Liver (tissue), 10 donors: ENCODE measurements at places on chromosomes 16 and 17. TPM values are rescaled to one million over a fixed set of nuclear protein-coding genes. Genes with fewer than 3 reads are reported as not detected.

Gene MYCBPAP
- 0.25 TPM for total RNA-seq

Gene RPA1
- 11.9 TPM for total RNA-seq

Gene DNAAF8
- total RNA-seq = 0.42 TPM

Gene SLC9A5
- 0.25 TPM for total RNA-seq

DNA sequence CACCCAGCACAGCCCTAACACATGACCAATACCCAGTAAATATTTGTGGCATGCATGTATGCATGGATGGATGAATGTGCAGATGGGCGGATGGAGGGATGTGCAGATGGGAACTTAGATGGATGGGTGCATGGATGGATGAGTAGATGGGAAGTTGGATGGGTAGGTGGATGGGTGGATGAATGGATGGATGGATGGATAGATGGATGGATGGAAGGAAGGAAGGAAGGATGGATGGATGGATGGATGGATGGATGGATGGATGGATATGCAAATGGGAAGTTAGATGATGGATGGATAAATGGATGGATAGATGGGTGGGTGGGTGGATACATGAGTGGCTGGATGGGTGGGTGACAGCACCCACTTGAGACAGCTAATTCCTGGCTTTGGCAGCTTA, 193.2 kb upstream of the TNRC6C start:
- no peaks in the 10 kb centered on the region for H3K36me3 ChIP-seq
- H3K27me3 ChIP-seq = no peaks in the 10 kb centered on the region
- H3K4me3 ChIP-seq = no peak overlapping the region
- no peaks in the 10 kb centered on the region for H3K4me1 ChIP-seq

DNA sequence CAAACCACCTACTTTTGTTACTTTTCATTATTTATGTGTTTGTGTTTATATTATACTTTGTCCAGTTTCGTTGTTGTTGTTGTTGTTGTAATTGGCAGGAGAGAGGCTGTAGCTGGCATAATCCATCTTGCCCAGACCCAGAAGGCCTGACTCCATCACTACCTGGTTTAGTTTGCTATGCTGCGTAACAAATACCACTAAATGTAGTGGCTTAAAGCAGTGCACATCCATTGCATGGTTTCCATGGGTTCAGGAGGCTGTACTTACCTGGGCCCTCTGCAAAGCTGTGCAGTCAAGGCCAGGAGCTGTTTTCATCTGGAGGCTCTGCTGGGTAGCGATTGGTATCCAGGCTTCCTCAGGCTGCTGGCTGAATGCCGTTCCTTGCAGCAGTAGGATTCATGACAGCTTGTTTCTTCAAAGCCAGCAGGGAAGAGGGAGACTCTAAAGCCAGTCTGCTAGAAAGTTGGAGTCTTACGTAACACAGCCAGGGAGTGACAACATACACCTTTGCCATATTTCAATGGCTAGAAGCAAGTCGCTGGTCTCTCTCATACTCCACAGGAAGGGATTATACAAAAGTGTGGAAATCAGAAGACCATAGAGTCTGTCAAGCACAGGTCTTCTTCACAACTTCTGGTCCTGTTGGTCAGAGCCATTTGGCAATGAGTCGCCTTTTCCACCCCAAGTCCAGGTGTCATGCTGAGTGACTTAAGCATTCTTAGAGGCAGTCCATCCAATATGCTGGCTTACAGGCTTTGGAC, 41.1 kb downstream of the TNRC6C start:
- H3K4me3 ChIP-seq = no peak overlapping the region
- no peaks in the 10 kb centered on the region for H3K36me3 ChIP-seq
- H3K27ac ChIP-seq = no peak overlapping the region
- peaks cover 5% of the 10 kb centered on the region for H3K4me1 ChIP-seq
- no peaks in the 10 kb centered on the region for H3K27me3 ChIP-seq
- no peak for DNase-seq

DNA sequence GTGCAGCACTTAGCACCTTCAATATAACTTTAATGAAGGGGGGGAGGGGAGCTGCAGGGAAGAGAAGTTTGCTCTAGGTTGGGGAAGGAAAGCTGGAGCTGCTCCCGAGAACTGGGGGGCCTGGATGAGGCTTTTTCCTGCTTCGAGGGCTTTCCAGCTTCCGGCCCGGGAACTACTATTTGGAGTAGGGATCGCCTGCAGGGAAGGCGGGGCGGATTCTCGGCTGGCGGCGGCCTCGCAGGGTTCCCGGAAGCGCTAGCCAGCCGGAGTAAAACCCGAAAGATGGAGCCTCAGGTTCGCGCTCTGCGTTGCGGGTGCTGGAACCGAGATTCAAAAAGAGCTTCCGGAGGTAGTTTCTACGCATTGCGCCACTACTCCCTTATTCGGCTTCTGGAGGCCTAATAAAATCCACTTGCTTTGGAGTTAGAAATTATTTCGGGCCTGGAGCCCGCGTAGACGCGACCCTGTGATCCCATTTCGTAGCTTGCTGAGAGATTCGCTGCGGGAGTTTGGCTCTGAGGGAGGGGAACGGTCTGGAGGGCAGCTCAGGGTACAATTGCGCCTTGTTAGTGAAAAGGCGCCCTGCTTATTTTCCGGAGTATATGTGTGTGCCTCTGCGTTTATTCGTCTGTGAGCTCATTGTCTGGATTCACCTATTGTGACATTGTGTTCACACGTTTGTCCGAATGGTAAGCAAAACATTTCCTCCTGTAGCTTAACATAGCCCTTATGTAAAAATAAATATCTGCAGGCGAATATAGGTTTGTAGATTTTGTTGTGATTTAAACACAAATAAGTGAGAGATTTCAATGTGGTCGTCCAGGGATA, 652 bp downstream of the PRAC2 start:
- peaks cover 8% of the 10 kb centered on the region for H3K4me1 ChIP-seq
- peaks cover 11% of the 10 kb centered on the region for H3K27me3 ChIP-seq
- H3K4me3 ChIP-seq = no peak overlapping the region
- no peaks in the 10 kb centered on the region for H3K36me3 ChIP-seq
- no peak for DNase-seq
